Hindlimb muscle (tissue), 1 donor: ENCODE measurements at places on chromosomes 12 and 14. TPM values are rescaled to one million over a fixed set of nuclear protein-coding genes. Genes with fewer than 3 reads are reported as not detected.

Gene TMEM260
- polyA plus RNA-seq, result 12.4 TPM

Gene APOLD1
- 8.9 TPM for polyA plus RNA-seq

Gene TMTC2
- 15.5 TPM for polyA plus RNA-seq

Gene GLT8D2
- 40.1 TPM for polyA plus RNA-seq

Gene MMP17
- 6.5 TPM for polyA plus RNA-seq

Gene LUM
- polyA plus RNA-seq, result 424 TPM

- no peak for DNase-seq
Measured at GRCh38 chr12:81208187-81208911, 130.5 kb downstream of the ACSS3 start.

- DNase-seq, result no peak
Measured at GRCh38 chr14:77378701-77379100, 1.5 kb downstream of the SAMD15 start.

GRCh38 chr14:23896609-23897153 lies 56.9 kb upstream of the DHRS4 start:
- no peak for DNase-seq

GRCh38 chr12:4274396-4275015 lies 944 bp downstream of the CCND2 start:
- DNase-seq, result peak; percentile 43

DNA sequence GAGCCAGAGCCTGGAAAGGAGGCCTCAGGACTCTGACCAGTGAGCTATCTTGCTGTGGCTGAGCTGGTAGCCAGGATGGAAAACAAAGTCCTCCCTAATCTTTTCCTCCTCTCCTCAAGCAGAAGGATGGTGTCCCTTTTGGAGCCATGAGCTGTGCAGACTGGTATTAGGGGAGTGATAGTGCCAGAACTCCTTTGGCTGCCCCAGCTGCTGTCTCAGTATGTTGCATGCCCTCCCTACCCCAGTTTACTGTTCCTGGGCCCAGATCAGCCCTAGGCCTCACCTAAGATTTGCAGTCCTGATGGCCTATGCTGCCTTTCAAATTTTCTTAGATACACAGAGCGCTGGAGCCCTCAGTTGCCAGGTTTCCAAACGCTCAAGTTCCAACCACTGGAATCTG lies 150.3 kb upstream of the ALG10B start:
- no peak for DNase-seq

DNA sequence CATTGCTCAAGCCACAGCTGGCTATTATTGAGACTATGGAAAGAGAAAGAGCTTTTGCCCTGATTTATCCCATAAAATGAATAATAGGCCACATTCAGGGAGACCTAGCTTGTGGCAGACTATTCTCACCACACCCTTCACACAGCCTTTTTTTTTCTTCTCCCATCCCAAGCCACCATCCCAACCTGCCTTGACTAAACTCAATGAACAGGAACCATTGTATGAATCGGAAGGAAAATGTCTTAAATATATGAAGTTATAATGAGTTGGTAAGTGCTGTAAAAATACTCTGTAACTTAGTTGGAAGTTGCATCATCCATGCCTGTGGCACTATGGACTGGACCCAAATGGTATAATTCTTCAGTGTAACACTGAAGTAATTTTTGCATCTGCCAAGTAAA lies 338.4 kb downstream of the RAD51B start:
- no peak for DNase-seq

GRCh38 chr14:105165761-105166485 lies 2.7 kb downstream of the JAG2 start:
- DNase-seq, result no peak

DNA sequence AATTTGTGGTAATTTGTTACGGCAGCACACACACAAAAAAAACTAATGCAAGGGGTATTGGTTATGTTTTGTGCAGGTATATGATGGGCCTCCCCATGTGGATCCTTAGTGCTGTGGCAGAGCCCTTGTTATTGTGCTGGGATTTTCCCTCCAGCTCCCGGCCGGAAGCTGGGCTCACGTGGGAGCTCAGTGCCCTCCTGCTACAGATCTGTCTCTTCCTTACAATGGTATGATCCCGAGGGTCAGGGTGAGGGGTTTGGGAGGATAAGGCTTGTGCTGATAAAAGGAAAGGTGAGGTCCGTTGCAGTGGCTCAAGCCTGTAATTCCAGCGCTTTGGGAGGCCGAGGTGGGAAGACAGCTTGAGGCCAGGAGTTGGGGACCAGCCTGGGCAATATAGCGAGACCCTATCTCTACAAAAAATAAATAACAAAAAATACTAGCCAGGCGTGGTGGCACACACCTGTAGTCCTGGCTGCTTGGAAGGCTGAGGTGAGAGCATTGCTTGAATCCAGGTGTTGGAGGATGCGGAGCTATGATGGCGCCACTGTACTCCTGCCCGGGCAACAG lies 861 bp upstream of the SLC48A1 start:
- DNase-seq, result no peak

DNA sequence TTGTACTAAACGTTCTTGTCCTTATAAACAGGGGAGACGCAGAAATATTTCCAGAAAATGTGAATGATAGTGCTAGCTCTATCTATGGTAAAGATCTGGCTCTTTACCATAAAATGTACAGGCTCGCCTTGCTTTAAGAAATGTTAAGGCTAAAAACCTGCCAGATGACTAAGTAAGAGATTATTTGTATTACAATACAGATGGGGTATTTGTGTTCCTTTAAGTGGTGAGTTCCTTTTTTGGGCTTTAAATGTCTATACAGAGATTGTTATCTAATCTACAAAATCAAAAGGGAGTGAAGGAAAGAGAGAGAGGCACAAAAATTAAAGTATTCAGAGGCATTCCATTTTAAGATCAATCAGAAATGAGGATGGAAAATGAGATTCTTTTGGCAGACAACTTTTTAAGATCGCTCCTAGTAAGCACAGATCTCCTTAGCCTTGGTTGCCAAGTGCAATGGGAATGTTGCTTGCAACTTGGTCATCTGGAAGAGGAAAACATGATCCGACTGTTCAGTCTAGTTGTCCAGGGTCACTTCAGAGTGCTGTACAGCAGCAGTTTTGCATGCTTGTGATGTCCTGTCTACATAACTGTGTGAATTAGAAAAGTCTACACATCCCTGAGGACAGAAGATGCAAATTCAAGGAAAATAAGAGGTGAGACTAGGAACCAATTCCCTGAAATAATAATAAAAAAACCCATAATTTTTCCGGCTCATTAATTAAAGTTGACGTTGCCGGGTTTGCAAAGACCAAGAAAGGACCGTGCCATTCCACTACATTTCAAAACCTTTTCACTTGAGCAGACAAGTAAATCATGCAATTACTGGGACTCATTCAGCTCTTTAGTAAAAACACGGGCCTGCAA lies 380.8 kb downstream of the EGLN3 start:
- no peak for DNase-seq

- DNase-seq, result no peak
Measured at GRCh38 chr12:21483531-21483930, 17.9 kb downstream of the RECQL start.

GRCh38 chr12:2768224-2768961 lies 26.4 kb upstream of the FKBP4 start:
- no peak for DNase-seq

DNA sequence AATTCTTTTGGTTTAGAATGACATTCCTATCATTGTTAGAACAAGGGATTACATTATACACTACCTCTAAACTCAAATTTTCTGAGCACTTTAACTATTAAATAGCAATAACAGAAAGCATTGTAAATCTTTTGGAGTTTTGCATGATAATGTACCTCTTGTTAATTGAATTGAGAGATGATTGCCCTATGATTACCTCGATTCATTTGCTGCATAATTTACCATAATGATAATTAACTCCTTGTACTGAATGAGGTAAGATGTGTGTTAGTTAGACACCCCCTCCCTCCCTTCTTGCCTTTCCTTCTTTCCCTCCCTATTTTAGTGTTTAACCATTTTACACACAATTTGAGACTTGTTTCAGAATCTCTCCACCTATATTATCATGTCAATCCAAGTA lies 469.2 kb downstream of the DIO2 start:
- no peak for DNase-seq

- DNase-seq, result no peak
Measured at GRCh38 chr12:14138495-14138894, 157.1 kb upstream of the GRIN2B start.

DNA sequence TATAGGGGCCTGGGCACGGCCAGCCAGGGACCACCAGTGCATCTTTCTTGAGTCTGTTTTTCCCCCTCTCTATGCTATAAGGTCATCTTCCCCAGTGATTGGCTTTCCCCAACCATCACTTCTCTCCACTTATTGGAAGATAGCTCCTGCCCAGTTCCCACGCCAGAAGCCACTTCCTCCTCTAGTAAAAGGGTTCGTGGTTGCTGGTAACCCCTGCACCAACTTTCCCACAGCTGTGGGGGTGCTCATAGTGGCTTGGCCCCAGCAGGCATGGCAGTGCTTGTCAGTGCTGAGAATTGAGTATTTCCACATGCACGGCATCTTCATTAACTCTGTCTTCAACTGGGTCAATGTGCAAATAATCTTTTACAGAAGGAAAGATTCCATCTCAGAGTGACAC lies 215.4 kb downstream of the FOXN3 start:
- no peak for DNase-seq

GRCh38 chr14:64581363-64581762 lies 31.6 kb downstream of the PPP1R36 start:
- no peak for DNase-seq

DNA sequence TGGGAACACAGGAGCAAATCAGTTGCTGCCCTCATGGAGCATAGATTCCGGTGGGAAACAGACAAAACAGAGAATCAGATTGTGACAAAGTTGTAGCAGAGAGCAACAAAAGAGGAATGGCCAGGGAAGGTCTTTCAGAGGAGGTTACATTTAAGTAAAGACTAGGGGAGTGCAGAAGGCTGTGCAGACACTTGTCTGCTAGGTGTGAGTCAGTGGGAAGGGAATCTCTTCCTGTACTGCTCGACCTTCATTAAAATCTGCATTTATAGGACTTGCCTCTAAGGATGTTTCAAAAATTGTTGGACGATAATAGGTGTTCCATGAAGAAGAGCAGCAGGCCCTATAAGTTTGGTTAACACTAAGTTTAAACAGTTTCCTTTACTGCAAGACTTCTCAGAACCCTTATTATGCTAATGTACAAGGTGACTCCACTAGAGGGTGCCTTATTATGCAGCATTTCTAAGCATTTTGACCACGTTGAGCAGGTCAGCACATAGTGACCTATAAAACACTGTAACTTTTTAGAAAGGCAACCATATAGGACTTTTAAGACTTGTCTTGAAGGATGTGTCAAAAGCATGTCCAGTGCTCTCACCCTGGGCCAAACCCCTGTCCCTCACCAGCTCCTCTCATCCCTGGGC lies 91.8 kb upstream of the RIC8B start:
- DNase-seq, result no peak

DNA sequence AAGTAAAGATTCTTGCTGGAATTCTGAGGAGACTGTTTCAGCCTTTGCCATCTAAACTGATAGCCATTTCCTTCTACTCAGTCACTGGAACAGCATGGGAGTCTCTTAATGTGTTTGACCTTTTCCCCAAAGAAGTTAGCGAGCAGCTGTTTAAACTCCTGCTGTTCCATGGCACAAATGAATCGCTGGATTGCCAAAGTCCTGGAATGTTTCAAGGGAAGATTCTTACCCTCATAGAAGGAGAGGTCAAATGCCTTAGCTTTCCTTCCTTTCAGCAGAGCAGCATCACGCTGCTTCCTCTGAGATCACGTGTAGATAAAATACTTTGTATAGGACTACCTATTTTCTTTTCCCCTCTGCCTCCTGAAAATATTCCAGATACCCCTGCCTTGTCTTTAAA lies 10.5 kb upstream of the NR2C1 start:
- DNase-seq, result no peak
